ENCODE measurements at places on chromosomes 3 and 15. TPM values are rescaled to one million over a fixed set of nuclear protein-coding genes. Genes with fewer than 3 reads are reported as not detected.
A peak's percentile ranks its signal among the peaks of the same experiment; 100 is the strongest.

DNA sequence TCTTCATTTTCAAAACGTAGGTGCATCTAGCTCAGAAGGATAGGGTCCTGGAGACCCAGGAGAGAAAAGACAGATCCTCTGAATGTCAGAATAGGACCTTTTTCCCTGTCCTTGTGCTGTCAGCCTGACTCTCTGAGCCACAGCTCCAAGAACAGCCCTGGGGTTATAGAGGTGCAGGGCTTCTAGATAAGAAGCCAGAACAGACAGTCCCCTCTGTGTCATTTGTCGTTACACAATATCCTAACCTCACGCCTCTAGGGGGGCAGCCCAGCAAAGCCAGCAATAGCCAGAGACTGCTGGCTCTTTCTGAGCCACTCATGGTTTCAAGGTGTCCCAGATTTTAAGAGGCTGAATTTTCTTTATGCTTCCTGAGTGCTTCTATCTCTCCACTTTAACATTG, 153.2 kb upstream of the THBS1 start:
- DNase-seq = no peak

GRCh38 chr3:133210656-133211055, 172.5 kb downstream of the TMEM108 start:
- DNase-seq = no peak

- peak; percentile 93 for DNase-seq
These were observed 1.9 kb upstream of the NLGN1 start for GRCh38 chr3:173395412-173396181.

- no peak for DNase-seq
These were observed 387.6 kb upstream of the CBLB start for GRCh38 chr3:106256249-106256957.

DNA sequence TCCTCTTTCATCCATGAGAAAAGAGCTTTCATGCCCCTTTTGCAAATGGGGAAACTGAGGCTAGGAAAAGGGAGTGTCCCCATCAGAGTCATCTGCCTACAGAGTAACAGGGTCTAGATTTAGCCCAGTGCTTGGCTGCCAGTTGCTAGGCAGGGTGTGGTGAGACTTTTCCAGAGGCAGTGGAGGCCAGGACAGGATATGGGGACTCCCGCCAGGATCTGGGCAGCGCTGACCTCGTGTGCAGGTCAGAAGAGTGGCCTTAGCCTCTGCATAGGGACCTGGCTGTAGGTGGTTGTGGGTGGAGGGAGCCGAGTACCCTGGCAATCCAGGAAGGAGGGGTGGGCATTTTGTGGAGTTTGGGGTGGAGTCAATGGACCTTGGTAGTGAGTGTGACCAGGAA, 4.2 kb downstream of the PLXNA1 start:
- DNase-seq = no peak

GRCh38 chr3:8399686-8400085, 101.9 kb upstream of the LMCD1 start:
- peak; percentile 73 for DNase-seq

DNA sequence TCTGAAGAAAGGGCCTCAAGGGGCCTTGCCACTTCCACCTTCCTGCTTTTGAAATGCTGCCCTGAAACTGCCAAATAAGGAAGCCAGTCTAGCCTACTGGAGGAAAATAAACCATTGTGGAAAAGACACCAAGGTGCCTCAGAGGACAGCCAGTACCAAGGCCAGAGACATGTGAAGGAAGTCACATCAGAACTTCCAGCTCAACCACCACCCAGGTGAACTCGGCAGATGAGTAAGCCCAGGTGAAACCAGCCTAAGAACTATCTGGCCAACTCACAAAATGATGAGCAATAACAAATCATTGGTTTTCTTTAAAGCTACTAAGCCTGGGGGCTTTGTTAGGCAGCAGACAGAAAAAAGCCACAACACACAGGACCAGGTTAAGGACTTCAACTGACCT, 103.0 kb downstream of the MAGI1 start:
- DNase-seq = no peak

DNA sequence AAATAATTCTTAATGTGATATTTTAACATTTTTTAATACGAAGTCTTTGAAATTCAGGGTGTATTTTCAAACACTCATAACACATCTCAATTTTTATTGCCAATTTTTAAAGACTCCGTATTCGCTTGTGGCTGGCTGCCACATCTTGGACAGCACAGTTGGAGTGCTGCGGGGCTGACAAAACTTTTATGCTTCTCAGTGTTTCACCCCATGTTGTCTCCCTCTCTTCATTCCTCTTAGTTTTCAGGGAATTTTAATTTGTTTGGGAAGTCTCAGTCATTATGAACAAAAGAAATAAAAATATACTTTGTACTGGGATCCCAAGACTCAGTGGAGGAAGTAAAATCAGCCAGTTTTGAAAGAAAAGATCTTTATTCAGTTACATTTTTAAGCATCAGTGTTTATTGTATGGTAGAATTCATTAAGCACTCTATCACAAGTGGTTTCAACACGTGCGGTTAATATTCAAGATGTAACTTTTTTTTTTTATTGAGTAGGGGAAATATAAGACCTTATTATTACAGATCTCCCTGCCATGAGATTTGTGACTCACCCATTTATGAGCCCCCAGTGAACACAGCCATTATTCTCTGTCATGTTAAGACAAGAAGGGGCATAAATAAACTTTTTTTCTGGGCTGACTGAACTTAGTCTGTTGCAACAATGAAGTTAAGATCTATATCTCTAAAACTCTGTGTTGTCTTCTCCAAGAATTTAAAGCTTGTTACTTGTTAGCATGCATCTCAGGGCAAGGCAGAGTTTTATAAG, 26.8 kb downstream of the KAT2B start:
- no peak for DNase-seq

DNA sequence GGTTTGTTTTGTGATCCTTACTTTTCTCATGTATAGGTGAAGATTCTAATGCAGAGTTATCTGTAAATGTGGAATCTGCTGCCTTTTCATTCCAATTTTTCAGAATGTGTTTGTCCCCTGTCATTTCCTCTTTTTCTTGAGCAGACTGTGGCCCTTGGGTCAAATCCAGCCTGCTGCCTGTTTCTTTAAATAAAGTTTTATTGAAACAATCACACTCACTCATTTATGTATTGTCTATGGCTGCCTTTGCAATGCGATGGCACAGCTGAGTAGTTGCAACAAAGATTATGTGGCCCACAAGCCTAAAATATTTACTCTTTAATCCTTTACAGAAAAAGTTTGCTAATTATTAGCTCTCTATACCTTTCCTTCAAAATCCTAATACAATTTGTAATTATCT, 116.3 kb upstream of the NPHP3 start:
- DNase-seq = no peak

GRCh38 chr3:100454677-100455076, 37.7 kb upstream of the TMEM45A start:
- DNase-seq = peak; percentile 59

DNA sequence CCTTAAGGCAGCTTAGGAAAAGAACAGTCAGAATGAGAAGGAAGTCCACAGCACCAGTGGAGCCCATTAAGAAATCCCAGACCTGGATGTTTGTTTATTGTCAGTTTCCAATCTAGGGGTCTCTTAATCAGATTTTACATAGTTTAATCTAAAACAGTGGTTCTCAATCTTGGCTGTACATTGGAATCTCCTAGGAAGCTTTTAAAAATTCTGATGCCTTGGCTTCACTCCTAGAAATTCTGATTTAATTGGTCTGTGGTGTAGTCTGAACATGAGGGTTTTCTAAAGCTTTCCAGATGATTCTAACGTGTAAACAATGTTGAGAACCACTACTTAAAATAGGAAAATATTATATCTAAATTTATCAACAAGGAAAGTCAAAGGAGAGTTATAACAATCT, 56.6 kb upstream of the SPRED1 start:
- DNase-seq = no peak

GRCh38 chr3:169110633-169111032, 552.9 kb downstream of the MECOM start:
- no peak for DNase-seq

GRCh38 chr3:70824773-70825172, 512.3 kb upstream of the MDFIC2 start:
- DNase-seq = no peak

DNA sequence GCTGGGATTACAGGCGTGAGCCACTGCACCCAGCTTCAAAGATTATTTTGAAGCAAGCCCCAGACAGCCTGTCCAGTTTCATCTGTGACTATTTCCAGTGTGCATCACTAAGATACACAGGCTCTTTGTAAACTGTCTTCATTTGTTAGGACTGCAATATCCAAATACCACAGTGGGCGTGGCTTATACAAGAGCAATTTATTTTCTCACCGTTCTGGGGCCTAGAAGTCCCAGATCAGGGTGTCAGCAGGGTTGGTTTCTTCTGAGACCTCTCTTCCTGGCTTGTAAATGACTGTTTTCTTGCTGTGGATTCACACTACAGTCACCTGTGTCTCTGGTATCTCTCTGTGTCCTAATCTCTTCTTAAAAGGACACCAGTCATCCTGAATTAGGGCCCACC, 59.7 kb downstream of the RLBP1 start:
- DNase-seq = no peak

- no peak for DNase-seq
These were observed 96.0 kb downstream of the ABHD5 start for GRCh38 chr3:43786526-43787305.

- DNase-seq = no peak
These were observed 93.1 kb downstream of the ATP10A start for GRCh38 chr15:25770031-25770430.

DNA sequence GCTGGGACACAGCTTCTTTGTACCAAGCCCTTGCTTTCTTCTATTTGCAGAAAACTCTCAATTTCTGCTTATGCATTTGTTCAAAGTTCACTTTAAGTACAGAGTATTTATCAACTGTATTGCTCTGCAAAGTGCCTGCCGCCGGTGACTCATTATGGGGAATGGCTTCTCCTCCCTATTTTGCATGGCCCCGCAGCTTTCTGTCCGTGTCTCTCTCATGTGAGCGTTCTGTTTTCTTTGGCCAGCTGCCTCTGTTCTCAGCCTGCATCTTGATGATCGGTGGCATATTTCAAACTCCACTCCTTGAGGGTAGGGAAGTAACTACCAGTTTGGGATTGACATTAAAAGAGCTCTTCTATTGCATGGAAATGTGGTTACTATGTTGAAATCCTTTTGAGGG, 28.6 kb upstream of the ST8SIA2 start:
- DNase-seq = no peak

DNA sequence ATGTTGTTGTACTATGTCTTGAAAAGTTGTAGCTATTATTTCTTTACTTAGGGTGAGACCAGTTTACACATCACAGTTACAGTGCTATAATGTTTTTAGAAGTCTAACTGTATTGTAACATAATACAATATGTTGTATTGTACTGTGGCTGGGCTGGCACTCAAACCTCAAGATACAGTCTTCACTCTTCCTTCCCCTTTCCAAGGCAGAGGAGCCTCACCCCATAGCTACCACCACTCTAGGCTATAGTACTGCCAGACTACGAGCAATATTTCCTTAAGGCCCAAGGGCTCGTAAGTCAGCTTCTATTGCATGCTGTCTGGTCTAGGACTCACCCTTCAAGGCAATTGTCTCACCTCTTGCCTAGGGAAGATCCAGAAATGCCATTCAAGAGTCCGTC, 597.7 kb downstream of the OTOL1 start:
- DNase-seq = no peak

DNA sequence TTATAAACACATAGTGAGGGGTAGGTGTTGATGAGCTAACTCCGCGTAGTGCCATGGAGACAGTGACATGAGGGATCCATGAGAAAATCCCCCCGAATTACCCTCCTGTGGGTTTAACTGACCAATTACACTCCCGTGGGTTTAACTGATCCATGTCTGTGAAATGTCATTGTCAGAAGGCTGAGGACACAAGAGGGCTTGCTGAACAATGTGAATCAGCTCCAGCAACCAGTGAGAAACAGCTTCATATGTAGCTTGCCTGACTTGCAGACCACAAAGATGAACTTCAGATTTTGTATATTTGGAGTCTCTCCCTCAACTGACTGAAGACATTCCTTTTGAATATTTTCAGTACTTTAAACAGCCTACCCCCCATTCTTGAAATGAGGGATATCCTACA, 144.9 kb downstream of the FBN1 start:
- DNase-seq = no peak

- DNase-seq = no peak
These were observed 407.9 kb upstream of the ATP11B start for GRCh38 chr3:182385356-182385755.

DNA sequence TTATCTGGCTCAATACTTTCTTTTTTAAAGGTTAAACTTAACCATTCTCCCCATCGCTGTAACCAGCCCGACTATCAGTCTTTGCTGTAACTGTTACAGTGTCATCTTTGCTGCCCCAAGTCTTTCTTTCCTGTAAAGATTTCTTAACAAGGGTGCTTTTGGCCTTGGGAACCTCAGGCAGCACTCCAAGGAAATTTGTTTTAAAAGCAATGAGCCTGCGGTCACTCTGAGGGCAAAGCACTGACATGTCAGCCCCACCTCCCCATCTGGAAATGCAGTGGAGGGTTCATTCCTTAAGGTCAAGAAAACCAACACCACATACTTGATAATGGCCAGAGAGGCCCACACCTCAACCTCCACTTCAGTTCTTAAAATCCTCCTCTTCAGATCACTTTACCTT, 3.2 kb downstream of the TRANK1 start:
- peak; percentile 48 for DNase-seq

GRCh38 chr15:69462030-69462492, 9.4 kb downstream of the RPLP1 start:
- no peak for DNase-seq

- DNase-seq = peak; percentile 82
These were observed 14.6 kb upstream of the AHSG start for GRCh38 chr3:186598108-186598784.

- no peak for DNase-seq
These were observed 35.2 kb upstream of the SPATA12 start for GRCh38 chr3:57025237-57025636.

GRCh38 chr3:78875436-78875835, 892.4 kb downstream of the ROBO1 start:
- DNase-seq = no peak

DNA sequence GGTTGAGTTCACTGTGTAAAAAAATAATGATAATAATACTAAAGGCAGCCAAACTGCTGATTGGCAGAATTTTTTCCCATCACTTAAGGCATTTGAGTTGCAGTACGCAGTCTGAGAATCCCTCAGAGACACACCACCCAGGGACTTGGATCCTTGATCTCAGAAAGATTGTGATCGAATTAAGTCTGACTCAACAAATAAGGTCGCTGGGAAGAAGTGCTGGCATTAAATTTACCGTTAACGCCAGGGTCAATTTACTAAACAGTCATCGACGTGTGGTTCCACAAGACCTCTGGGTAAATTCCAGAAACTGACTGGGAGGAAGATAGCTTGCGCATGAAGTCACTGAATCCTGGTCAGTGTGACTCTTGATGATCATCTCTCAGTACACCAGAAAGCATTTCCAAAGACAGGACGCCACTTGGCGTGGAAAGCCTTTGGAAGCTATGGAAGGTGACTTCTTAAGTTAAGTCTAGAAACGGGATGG, 48.3 kb upstream of the CGNL1 start:
- DNase-seq = no peak

Gene EIF4A2
- 911 TPM for total RNA-seq

Gene PDHB
- total RNA-seq = 260 TPM

Gene FAM3D
- 1.5 TPM for total RNA-seq

Gene MCF2L2
- total RNA-seq = 12.9 TPM

Gene IDH2
- 392 TPM for total RNA-seq

Gene NR2E3
- total RNA-seq = 0.09 TPM
